ENCODE measurements at places on chromosomes 5 and 9.
A peak's percentile ranks its signal among the peaks of the same experiment; 100 is the strongest.

DNA sequence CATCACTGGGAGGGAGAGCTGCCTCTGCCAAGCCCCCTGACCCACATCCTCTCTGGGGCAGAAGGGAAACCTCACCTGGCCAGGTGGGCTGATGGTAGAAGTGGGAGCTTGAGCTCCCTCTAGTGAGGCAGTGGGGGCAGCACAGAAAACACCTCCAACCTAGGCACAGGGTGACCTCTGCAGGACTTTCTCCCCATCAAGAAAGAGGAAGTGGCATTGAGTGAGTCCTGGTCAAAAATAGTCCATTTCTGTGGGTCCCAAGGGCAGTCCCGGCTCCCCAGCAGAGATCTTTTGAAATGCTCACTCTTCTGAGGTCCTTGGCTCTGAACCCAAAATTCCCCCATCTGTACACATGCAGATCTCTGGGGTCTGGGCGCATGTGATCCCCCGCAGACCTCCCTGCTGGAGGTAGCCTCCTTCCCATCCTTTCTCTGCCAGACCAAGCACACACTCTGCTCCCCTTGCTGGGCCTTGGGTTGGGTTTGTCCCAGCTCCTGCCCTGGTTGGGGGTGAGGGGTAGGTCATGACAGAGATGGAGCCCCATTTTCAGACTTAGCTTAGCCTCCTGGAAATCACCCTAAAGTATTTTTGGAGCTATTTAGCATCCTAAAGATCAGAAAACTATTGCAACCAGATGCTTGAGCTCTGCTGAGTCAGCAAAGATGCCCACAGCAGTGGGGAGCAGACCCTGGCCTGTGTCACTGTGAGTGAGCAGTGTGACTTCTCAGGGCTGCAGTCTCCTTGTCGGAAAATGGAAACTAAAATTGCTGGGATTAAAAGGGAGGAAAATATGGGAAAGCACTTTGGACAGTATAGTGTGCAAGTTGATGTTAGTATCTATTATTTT, 41.6 kb upstream of the LCP2 start:
- peak; percentile 49 for DNase-seq

- DNase-seq, result no peak
Measured at GRCh38 chr5:150131461-150131860, 24.2 kb downstream of the PDGFRB start.

DNA sequence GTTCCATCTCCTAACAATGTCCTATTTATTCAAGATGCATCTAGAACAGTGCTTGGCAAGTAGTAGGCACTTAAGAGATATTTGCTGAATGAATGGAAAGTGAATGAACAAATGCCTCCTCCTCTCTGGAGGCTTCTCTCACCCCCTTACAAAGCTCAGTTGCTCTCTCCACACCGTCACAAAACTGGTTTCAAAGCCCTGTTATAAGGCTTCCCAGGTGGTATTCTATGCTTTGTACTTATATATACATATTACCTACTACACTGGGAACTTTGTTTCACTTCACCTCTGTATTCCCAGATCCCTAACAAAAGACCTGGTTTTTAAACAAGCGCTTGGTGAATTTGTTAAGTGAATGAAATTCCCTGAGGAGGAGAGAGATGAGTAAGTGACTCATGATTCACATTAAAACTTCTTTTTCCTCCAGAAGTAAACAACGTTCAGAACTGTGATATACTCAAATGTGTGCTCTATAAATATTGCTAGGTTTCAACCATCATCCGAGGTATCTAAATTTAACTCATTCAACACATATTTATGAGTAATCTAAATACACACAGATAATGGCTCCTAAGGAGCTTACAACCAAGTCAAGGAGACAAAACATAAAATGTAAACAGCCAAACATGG, 36.0 kb downstream of the DENND1A start:
- no peak for DNase-seq

DNA sequence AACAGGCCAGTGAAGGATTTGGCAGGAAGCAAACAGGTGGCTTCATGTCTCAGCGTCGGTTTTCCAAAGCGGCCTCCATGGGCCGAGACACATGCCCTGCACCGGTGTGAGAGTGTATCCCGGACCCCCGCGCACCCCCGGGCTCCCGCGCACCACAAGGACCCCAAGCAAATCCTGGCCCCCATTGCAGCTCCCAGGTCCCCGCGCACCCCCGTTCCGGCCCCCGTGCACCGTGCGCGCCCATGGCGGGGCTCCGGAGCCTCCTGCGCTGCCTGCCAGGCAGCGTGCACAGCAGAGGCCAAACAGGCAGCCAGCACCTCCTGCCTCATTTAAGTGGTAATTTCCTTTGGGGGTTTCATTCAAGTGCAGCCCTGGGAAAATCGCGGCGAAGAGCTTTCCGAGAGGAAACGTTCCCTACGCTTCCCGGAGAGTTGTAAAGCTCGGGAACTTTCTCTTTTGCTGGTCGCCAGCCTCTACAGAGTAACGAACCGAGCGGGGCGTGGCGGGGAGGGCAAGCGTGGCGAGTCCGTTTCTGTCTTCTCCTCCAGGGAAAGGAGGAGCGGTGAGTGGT, 145.5 kb upstream of the SLC24A2 start:
- DNase-seq, result no peak

DNA sequence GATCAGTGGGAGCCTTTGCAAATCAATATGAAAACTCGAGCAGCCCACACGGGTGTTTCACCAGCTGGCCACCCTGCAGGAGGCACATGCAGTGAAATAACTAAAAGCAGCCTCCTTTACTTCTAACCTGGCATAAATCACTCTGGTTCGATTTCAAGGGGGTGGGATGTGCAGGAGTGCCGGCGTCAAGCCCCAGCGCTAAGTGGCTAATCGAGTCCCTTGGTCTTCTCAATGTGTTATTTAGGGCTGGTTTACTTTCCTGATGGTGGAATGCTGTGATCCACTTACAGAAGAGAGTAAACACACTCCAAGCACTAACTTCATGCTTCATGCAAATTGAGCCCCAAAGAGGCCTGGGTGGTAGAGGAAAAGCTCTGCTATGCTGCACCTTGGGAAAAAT, 109.4 kb downstream of the TMEM174 start:
- DNase-seq, result no peak

- no peak for DNase-seq
Measured at GRCh38 chr5:115068239-115069086, 101.2 kb downstream of the TRIM36 start.

GRCh38 chr5:151021746-151022145, 1.4 kb downstream of the GPX3 start:
- DNase-seq, result no peak

GRCh38 chr9:134694714-134695113, 53.1 kb downstream of the COL5A1 start:
- DNase-seq, result no peak

- DNase-seq, result no peak
Measured at GRCh38 chr5:149961186-149961685, 678 bp downstream of the SLC26A2 start.

GRCh38 chr9:68522954-68523353, 17.7 kb downstream of the TMEM252 start:
- DNase-seq, result no peak

DNA sequence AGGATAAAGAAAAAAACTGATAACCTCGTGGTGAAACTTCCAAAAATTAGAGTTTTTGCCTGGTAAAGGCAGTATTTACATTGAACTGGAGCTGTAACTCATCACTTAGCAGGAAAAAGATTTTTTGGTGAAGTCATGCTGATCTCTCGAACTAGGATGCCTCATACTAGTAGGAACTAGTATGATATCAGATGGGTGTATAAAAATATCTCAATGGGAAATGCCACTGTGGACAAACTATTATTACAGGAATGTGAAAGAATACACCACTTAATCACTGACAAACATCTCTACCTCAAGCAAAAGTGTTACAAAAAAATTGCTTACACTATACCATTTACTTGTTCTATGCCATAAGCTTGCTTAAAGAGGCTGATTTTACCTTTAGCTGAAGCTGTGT, 28.4 kb downstream of the RFX3 start:
- DNase-seq, result no peak

- DNase-seq, result no peak
Measured at GRCh38 chr9:133595910-133596309, 13.3 kb downstream of the FAM163B start.

GRCh38 chr5:82349652-82350051, 71.5 kb upstream of the RPS23 start:
- DNase-seq, result no peak

GRCh38 chr5:39055768-39056398, 18.3 kb downstream of the RICTOR start:
- no peak for DNase-seq

- no peak for DNase-seq
Measured at GRCh38 chr5:114243281-114243971, 118.4 kb upstream of the KCNN2 start.

DNA sequence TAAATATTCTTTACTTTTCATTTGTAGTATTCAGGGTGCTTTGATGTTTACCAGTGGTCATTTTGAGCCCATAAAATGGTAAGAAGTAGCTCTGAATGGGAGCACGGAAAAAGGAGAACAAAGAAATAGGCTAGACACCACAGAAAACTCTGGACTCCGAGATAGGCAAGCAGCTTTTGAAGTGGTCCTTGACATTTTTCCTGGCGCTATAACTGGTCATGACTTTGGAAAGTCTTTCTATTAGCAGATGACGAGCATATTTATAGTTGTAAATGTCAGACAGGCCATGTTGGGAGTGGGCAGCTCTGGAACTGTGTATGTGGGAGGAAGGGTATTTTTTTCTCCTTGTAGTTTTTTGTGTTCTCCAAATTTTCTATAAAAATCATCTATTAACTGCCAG, 126.1 kb upstream of the POC5 start:
- DNase-seq, result no peak

DNA sequence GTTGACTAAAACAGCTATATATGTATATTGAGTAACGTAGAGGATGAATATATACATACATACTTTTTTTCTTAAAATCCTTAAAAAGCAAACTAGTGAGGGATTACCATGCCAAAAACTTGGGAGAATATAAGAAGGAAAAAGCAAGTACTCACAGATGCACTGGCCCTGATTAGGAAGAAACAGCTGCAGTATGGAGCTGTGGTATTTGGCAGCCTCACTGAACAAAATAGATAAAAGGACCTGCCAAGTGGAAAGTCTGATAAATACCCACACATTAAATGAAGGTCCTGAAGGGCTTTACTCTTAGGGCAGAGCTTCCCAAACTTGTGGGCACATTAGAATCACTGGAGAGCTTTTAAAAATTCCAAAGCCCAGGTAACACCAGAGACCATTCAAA, 80.6 kb downstream of the FEM1C start:
- no peak for DNase-seq

DNA sequence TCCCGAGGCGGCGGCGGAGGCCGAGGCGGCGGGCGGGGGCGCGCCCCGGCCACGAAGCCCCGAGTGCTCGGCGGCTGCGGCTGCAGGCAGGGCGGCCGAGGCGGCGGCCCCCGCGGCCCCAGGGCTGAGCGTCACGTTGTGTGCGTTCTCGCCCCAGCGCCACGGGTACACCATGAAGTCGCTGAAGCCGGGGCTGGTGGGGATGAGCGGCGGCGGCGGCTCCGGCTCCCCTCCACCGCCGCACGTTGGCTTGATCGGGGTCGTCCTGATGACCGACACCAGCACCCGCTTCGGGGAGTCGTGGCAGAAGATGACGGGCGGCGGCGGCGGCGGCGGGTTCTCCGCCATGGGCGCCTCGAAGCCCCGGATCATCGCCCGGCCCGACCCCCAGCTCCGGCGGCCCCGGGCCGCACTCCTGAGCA, 498 bp downstream of the ZNF367 start:
- no peak for DNase-seq

DNA sequence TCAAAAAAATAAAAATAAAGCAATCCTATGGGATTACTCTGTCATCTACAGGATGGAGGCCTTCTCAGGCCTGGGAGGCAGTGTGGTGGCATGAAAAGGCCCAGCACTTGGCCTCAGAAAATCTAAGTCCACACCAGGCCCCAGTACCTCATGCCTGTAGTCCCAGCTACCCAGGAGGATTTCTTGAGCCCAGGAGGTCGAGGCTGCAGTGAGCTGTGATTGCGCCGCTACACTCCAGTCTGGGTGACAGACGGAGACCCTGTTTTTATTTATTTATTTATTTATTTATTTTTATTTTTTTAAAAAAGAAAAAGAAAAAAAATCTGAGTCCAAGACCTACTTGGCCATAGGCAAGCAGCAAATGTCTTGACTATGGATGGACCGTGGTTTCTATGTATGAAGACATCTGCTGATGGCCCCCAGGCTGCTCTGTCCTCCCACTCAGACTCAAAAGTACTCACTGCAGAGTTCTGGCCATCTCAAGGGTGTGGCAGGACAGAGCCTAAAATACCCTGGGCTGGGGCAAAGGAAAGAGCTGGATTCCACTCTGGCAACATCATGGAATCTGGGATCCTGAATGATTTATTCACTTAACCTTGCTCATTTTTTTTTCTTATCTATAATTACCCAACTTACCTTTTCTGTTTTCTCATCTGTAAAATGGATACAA, 55.0 kb downstream of the ARHGEF37 start:
- DNase-seq, result no peak

GRCh38 chr5:146662229-146662628, 146.2 kb upstream of the GPR151 start:
- DNase-seq, result no peak

DNA sequence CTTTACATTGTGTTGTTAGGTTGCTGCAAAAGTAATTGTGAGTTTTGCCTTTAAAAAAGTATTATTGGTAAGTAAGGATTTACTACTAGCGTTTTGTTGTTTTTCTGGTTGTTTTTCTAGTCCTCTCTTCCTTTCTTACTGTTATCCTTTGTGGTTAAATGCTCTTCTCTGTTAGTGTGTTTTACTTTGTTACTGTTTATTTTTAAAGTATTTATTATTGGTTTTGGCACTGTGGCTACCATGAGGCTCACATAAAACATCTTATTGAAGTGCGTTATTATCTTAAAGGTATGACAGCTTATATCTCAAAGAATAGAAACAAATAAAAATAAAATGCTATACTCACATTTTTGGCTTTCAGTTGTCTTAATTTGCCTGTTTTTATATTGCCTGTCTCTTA, 17.6 kb downstream of the DMXL1 start:
- DNase-seq, result no peak

- no peak for DNase-seq
Measured at GRCh38 chr5:32443145-32443540, 1.4 kb downstream of the ZFR start.

DNA sequence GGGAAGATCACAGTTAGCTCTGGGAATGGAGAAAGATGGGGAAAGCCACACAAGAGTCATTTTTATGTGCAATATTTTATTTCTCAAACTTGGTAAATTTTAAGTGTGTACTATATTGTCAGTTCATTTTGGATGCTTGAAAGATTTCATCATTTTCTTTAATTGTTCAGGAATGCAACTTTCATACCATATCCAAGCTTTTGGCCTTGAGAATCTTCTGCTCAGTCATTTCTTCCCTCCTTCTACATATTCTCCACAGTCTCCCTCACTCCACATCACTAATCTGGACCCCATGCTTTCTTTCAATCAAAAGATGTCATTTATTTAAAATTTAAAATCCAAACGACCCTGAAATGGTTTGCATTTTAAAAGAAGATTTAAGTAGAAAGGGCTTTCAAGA, 135.4 kb downstream of the FAM114A2 start:
- DNase-seq, result no peak

DNA sequence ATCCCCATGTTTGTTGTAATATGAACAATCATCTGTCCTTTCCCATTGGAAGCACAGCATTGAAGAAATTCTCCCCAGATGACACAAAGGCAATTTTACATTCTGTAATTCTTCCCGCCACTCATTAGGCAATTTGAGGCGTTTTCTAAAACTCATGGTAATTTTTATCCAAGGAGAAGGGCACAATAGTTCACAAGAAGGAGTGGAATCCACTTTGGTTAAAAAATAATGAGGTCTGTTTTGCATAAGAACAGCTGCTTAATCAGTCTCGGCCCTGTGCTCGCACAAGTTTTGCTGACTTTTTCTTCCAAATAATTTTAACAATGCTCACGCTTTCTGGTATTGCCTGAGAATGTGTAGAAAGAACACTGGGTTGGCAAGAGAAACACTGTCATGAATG, 94.0 kb downstream of the CAVIN4 start:
- DNase-seq, result no peak

GRCh38 chr5:145681216-145681615, 153.9 kb downstream of the PRELID2 start:
- DNase-seq, result no peak
